ENCODE measurements at places on chromosomes 11 and 22.

GRCh38 chr11:59062602-59063529, 23.2 kb upstream of the GLYATL1B start:
- DNase-seq: no peak

DNA sequence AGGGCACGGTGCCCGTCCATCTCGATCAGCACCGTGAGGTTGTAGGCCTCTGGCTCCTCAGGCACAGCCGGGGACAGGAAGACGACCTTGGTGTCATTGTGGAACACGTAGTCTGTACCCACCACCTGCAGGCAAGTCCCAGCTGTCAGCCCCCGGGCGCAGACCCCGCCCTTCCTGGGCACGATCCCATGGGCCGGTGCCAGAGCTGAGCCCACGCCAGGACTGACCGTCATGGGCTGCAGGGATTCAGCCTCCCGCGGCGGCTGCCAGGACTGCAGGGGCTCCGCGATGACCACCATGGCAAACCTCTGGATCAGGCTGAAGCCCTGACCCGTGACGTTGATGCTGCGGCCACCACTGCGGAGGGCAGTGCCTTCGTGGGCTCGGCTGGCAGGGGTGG, 11.8 kb upstream of the MAPK11 start:
- DNase-seq: no peak

- no peak for DNase-seq
These were observed 16.4 kb upstream of the CSRP3 start for GRCh38 chr11:19218216-19218615.

- DNase-seq: no peak
These were observed 658.6 kb upstream of the ANO5 start for GRCh38 chr11:21534288-21534687.

- no peak for DNase-seq
These were observed 1.1 kb downstream of the SPINDOC start for GRCh38 chr11:63814383-63814736.

GRCh38 chr11:62622476-62623089, 797 bp upstream of the B3GAT3 start:
- no peak for DNase-seq

DNA sequence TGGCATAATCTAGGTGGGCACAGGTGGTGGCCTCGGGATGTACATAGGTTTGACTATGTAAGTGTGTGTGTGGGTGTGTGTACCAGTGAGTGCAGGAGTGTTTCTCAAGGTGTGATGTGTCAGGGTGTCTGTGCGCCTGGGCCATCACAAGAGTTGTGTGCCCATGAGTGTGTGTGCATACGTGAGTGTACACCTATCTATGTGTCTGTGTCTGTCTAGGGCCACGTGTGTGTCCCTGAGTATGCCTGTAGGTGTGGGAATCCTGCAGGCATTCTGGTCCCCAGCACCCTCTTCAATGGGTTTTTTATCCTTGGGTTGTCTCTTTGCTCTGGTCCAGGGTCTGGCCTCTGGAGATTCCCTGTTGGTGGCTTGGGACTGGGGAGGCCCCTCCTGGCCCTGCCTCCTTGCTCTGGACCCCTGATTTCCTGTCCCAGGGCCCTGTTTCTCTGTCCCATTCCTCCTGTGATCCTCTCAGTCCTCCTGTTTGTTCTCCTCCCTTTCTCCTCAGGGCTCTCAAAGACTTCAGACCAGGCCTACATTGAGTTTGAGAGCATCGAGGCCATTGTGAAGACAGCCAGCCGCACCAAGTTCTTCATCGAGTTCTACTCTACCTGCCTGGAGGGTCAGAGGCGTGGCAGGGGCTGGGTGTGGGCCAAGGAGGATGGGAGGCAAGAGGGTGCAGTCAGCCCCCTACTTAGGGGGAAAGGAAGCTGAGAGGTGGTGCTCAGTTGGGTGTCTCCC, 9.4 kb downstream of the INPPL1 start:
- DNase-seq: no peak

- no peak for DNase-seq
These were observed 68.1 kb upstream of the BID start for GRCh38 chr22:17842386-17842785.

- no peak for DNase-seq
These were observed 208.1 kb downstream of the MYO18B start for GRCh38 chr22:25950111-25950510.

GRCh38 chr11:40095446-40095845, 1364.0 kb downstream of the LRRC4C start:
- DNase-seq: no peak

DNA sequence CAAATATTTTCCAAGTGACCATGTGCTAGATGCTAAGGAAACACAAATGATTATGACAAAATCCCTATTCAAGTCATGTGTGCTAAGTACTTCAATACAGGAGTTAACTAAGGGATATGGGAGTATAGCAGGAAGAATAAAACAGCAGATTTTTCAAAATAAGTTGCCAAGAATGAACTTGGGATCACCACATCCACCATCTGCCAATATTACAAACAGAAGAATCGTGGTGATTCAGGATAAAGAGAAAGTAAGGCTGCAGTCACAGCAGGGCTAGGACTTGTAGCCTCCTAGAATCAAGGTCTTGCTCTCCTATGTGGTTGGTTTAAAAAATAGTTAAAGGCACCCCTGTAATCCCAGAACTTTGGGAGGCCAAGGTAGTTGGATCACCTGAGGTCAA, 34.3 kb downstream of the MRTFA start:
- DNase-seq: no peak

- no peak for DNase-seq
These were observed 91.2 kb downstream of the TP53I11 start for GRCh38 chr11:44859528-44859925.

DNA sequence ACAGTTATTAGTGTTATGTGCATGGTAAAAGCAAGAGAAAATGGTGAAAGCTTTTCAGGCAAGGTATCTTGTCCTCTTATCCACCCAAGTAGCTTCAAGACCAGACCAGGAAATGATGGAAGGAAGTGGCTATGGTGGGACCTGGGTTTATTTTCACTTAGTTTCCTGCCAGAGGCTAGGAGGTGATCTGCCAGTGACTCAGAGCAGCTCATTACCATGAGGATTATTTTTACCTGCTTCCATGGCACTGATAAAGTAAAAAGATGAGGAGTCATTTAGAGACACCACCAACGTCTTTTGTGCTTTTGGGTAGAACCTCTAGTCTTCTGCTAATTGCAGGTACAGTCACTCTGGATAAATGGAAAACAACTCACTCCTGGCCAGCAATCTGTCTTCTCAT, 339.9 kb upstream of the KIRREL3 start:
- DNase-seq: no peak

GRCh38 chr22:45996241-45997076, 19.5 kb upstream of the WNT7B start:
- no peak for DNase-seq

- no peak for DNase-seq
These were observed 27.4 kb downstream of the ZNRF3 start for GRCh38 chr22:28910569-28911303.

GRCh38 chr11:130157101-130157500, 2.5 kb upstream of the ST14 start:
- DNase-seq: no peak

DNA sequence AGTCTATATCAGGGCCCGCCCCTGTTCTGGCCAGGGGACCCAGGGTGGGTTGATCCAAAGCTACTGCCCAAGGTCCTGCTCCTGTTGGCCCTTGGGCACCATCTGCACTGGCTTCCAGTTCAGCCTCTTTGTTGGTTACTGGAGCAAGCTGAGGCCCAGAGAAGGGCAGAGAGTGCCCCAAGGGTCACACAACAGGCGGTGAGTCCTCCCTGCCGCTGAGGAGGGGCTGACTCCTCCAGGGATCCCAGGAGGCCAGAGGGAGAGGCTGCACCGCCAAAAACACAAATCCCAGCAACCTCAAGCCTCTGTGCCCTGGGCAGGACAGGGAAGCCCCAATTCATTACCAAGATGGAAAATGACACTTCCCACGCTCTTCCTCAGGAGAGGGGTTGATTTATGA, 61.3 kb downstream of the MACROD1 start:
- no peak for DNase-seq

GRCh38 chr11:11807811-11808782, 33.7 kb upstream of the USP47 start:
- DNase-seq: no peak

- no peak for DNase-seq
These were observed 51.0 kb downstream of the GALNT18 start for GRCh38 chr11:11570823-11571222.

- DNase-seq: no peak
These were observed 30.3 kb upstream of the OR10D3 start for GRCh38 chr11:124152770-124153407.

DNA sequence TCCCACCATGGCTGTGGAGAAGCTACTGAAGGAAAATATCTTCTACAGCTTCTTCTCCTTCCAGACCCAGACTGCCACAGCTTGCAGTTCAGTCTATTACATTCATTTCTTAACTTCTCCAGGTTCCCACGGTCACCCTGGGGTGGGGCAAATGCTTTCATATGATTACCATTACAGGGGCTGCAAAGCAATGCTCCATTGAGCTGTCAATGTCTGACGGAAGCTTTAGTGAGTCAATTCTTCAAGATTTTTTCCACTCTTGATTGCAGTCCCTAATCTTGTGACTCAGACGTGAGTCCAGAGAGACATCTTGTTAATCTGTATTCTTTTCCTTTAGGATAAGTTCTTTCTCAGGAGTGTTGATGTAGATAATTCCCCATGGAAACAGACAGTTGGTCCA, 233.4 kb upstream of the DDI1 start:
- DNase-seq: no peak

DNA sequence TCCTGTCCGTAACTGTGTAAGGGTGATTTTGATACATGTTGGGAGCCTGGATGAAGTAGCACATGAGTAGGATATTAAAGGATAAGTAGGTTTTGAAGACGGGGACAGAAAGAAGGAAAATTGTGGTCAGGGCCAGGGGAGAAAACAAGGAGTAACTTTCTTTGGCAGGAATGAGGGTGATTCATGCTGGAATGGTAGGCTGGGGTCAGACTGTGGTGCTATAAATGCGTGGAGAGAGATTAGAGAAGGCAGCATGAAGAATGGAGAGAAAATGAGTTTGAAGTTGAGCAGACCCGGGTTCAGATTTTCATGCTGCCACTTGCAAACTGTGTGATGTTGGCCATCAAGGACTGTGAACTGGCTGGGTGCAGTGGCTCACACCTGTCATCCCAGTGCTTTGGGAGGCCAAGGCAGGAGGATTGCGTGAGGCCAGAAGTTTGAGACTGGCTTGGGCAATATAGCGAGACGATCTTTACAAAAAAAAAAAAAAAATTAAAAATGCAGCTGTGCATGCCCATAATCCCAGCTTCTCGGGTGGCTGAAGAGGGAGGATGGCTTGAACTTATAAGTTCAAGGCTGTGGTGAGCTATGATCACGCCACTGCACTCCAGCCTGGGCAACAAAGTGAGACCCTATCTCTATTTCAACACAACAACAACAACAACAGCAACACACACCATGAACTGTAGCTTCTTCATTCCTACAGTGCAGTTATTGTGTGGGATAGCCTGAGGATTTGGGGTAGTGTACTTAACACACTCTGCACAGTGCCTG, 22.3 kb downstream of the ZBTB16 start:
- DNase-seq: no peak

- no peak for DNase-seq
These were observed 48.2 kb upstream of the CCDC134 start for GRCh38 chr22:41752011-41752970.

DNA sequence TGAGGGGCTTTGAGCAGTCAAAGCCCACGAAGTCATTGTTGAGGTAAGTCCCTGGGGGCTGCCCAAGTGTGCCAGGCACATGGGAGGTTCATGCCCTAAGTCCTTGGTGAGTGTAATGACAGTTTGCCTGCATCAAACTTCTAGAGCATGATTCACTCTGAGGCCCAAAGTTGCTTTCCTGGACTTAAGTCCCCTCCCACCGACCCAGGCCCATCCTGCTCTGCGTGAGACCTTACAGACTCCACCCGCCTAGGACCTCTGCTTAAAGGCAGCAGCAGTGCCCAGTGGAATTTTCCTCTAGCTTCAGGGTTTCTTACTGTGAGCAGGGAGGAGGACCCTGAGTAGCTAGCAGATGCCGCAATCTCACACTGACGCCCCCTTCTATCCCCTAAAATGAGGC, 5.7 kb upstream of the PVALB start:
- no peak for DNase-seq

GRCh38 chr22:33781411-33781810, 138.9 kb downstream of the LARGE1 start:
- DNase-seq: no peak

- DNase-seq: no peak
These were observed 1.6 kb downstream of the P2RY2 start for GRCh38 chr11:73219396-73220285.

DNA sequence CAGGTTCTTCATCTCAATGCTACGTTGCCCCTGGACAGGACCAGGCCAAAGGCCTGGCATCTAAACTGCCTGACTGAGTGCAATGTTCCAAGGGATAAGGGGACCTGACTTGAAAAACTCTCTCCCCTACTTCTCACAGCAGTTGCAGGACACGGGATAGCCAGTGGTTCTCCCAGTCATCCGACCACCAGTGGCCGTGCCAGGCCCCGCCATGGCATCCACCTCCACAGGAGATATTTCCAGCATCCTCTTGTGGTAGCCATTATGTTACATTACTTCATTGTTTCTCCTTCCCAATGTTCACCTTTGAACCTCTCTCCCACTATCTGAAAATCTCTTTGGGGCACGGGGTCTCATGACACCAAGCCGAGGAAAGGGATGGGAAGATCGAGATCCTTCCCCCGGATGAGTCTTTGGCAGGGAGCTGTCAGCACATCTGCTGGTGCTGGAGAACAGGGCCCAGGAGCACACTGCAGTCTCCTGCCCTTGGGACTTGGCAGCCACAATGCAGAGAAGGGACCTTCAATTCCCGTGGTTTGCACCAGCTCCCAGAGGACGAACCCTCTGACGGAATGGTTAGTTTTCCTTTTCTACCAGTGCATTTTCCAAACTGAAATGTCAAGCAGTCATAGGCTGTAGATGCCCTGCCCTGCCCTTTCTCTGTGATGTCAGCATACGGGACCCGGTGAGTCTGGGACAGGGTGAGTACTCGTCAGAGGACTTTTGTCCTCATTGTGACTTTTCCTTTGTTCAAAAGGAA, 121.2 kb downstream of the ETS1 start:
- DNase-seq: no peak

DNA sequence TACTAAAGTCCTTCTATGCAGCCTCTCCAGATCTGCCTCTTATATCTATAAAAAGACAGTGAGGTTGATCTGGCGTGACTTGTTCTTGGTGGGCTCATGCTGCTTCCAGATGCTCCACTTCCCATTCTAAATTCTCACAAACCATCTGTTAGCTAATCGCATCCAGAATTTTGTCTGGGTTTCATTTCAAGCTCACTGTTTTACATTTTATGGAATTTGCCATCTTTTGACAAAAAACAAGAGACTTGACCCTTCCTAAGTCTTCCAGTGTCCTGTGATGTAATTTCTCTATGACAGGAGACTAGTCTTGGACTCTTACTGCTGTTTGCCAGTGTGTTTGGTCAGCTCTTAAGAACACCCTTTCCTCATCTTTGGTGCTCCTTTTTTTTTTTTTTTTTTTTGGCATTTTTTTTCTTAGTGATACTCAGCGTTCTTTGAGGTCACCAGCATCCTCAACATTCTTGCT, 23.0 kb downstream of the CRKL start:
- no peak for DNase-seq

- DNase-seq: no peak
These were observed 66.1 kb upstream of the ARHGAP20 start for GRCh38 chr11:110778343-110778742.
